HL-60 (cell line): ENCODE measurements at places on chromosomes 11 and 22.

- DNase-seq: no peak
These were observed 45.0 kb downstream of the OR4C6 start for GRCh38 chr11:55707029-55707428.

GRCh38 chr11:74709175-74709574 lies 22.1 kb downstream of the CHRDL2 start:
- DNase-seq: no peak

- no peak for DNase-seq
These were observed 18.4 kb downstream of the OR51I2 start for GRCh38 chr11:5467527-5467926.

- no peak for DNase-seq
These were observed 72.6 kb upstream of the PPARA start for GRCh38 chr22:46077669-46078099.

GRCh38 chr11:116862185-116862584 lies 24.8 kb upstream of the APOA1 start:
- no peak for DNase-seq

DNA sequence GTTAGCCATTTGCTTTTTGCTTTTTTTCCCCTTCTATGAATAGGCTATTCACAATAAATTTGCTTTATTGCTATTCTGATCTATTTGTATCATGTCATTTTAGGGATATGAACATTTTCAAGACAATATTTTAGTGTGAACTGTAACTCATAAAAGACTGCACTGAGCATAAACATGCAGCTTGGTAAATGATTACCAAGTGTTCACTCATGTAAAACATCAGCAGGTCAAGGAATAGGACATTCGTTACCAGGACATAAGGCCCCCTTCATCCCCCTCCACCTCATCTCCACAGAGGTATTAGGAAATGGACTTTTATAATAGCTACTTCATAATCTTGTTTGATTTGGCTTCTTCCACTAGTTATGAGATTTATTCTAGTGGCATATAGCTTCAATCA lies 12.4 kb downstream of the NLRP14 start:
- DNase-seq: no peak
